Activated CD4-positive, alpha-beta T cell treated with anti-CD3 and anti-CD28 coated beads, Interleukin-2, amount 10 ng/mL, durations not matched to agents 24 days and 14 days (primary cell): ENCODE measurements at places on chromosomes 16 and 17. TPM values are rescaled to one million over a fixed set of nuclear protein-coding genes. Genes with fewer than 3 reads are reported as not detected.

Gene AXIN2
- total RNA-seq = 4.8 and 5.2 TPM in 2 replicates

Gene TAOK1
- 42.7 and 43.2 TPM in 2 replicates for total RNA-seq

Gene SLC26A11
- 4.3 and 6.2 TPM in 2 replicates for total RNA-seq

Gene PPP1R9B
- 90.1 and 91.3 TPM in 2 replicates for total RNA-seq

Gene AIPL1
- not detected in 2 replicates for total RNA-seq

Gene TMC5
- not detected in 2 replicates for total RNA-seq

Gene TPSD1
- not detected in 2 replicates for total RNA-seq

Gene PLEKHM1
- 34.3 and 37.0 TPM in 2 replicates for total RNA-seq

Gene LHX1
- total RNA-seq = 0.44 and 0.57 TPM in 2 replicates

Gene TRIM47
- 25.2 and 33.2 TPM in 2 replicates for total RNA-seq

Gene SSTR5
- total RNA-seq = not detected in 2 replicates

Gene MMP2
- total RNA-seq = not detected in 2 replicates

Gene TBC1D28
- total RNA-seq = not detected in 2 replicates

Gene TBC1D3H
- total RNA-seq = not detected in 2 replicates

GRCh38 chr17:78822552-78822951 is 18.1 kb downstream of the USP36 start:
- DNase-seq = no peak

- no peak for DNase-seq
These were observed 235.8 kb upstream of the NLRP1 start for GRCh38 chr17:5819921-5820685.

GRCh38 chr17:13346081-13346533 is 255.6 kb downstream of the HS3ST3A1 start:
- no peak for DNase-seq

- no peak for DNase-seq
These were observed 7.7 kb downstream of the GINS3 start for GRCh38 chr16:58399718-58400633.

DNA sequence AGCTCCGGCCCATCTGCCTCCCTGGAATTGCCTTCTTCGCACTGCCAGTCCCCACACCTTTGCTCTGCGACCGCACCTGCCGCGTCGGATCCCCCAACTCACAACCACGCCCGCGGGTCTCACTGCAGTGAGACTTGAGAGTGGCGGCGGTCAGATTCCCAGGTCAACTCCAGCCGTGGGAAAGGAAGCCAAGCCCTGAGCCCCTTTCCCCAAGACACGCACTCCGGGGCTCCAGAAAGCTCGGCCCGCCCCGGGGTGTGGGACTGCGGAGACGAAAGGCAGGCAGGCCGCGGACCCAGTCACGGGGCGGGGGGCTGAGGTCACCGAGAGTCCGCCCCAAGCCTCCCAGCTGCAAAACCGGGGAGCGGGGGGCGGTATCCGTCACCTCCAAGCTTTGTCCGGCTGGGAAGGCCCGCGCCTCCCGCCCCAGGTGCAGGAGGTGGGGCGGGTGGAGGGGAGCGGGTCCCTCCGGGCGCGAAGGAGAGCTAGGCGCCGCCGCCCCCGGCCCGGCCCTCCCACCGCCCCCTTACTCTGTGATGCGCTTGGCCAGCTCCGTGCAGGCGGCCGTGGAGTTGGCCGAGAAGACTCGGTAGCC is 615 bp downstream of the PRPSAP1 start:
- DNase-seq = peak; percentile 82

GRCh38 chr16:14635395-14636165 is 2.8 kb downstream of the BFAR start:
- no peak for DNase-seq

DNA sequence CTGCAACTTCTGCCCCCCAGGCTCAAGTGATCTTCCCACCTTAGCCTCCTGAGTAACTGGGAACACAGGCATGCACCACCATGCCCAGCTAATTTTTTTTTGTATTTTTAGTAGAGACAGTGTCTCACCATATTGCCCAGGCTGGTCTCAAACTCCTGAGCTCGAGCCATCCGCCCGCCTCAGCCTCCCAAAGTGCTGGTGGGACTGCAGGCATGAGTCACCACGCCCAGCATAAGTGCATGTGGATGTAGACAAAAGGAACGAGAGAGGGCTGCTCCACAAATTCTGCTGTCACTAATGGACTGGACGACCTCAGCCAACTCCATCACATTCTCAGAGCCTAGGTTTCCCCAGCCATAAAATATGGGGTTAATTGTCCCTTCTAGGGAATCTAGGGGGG is 7.7 kb upstream of the SP2 start:
- no peak for DNase-seq

DNA sequence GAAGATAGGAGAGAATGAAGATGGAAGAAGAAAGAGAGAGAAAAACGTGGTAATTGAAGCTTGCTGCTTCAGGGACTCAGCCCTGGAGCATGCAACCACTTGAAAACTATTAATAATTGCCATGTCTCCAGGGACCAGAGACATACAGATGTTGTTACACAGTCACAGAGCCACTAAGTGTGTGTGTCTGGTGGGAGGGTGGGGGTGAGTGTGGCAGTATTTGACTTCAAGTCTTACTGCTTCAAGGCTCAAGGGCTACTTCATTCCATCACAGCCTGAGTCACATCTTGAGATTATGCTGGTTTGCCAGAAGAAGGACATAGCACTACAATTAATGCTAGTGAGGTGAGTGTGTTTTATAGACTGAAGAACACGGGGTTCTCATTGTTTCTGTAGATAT is 202.2 kb downstream of the CDH8 start:
- no peak for DNase-seq

DNA sequence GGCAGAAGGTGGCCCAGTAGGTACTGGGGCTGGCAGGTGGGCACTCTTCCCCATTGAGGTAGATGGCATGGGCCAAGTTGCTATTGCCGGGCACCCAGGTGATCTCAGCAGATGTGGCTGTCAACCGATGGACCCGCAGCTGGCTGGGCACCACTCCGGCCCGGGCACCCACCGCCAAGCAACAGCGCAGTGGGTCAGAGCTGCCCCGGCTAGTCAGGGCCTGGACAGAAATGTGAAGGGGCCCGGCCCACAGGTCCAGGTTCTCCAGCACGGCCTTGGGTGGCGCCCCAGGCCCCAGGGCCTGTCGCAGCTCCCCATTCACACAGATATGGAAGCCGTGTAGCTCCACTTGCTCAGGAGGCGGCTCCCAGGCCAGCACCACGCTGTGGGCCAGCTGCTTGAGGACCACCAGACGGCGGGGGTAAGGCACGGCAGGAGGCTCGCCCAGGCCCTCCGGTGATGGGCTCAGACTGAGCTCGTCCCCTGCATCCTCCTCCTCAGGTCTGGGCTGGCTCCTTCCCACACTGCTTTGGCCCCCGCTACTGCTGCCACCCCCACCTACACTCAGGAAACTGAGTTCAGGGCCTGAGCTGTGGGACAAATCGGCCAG is 16.5 kb downstream of the TSPOAP1 start:
- peak; percentile 56 for DNase-seq

DNA sequence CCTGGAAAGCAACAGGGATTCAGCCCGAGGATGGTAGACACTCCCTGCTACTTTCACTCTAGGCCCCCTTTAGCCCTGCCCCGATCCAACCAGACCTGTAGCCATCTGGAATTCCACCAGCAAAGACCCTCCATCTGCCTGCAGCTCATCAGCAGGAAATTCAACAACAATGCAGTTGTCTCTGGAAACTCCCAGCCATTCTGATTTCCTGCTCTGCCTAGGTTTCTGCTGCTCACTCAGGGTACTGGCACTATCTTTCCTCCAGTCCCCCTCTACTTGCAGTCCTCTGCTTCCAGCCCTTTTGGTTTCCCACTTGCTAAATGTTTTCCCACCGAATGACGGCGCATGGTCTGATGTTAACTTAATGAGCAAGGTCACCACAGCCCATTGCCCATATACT is 2.7 kb upstream of the SP6 start:
- DNase-seq = no peak

GRCh38 chr17:65801513-65801912 is 240.1 kb upstream of the AXIN2 start:
- no peak for DNase-seq

DNA sequence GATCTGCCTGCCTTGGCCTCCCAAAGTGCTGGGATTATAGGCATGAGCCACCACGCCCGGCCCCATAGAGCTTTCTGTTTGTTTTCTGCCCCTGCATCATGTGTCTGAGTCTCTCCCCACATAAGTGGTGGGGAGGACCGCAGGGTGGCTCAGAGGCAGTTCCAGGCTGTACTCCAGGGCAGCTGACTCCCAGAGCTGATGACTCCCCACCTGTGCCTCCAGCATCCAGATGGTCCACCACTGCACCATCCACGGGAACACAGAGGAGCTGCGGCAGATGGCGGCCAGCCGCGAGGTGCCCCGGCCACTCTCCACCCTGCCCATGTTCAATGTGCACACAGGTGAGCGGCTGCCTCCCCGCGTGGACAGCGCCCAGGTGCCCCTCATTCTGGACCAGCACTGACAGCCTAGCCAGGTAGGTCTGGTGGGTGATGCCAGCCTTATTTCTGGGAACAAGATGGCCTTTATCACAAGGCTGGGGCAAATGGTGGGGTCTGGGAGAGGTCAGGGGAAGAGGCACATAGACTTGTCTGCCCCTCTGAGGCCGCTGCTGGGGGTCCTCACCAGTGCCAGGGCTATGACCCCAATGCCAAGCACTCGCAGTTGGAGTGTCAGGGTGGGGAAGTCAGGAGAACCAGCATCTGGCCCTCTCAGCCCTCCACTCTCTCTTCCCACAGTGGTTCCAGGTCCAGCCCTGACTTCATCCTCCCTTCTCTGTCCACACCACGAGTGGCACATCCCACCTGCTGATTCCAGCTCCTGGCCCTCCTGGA is 9.4 kb downstream of the SGCA start:
- no peak for DNase-seq

- DNase-seq = no peak
These were observed 10.4 kb downstream of the RAI1 start for GRCh38 chr17:17691468-17692263.

- DNase-seq = peak; percentile 82
These were observed 121.5 kb downstream of the STXBP4 start for GRCh38 chr17:55090079-55090492.

GRCh38 chr16:9248162-9248561 is 156.7 kb downstream of the HAPSTR1 start:
- DNase-seq = no peak

DNA sequence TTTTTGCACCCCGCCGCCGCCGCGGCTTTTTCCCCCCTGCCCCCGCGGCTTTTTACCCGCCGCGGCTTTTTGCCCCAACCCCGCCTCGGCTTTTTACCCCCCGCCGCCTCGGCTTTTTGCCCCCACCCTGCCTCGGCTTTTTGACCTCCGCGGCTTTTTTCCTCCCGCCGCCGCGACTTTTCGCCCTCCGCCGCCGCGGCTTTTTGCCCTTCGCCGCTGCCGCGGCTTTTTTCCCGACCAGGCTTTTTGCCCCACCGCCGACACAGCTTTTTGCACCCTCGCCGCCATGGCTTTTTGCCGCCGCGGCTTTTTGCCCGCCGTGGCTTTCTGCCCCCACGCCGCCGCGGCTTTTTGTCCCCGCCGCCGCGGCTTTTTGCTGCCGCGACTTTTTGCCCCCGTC is 137.0 kb upstream of the TP53TG3D start:
- DNase-seq = peak; percentile 55

GRCh38 chr16:47886631-47887415 is 269.0 kb downstream of the ABCC12 start:
- no peak for DNase-seq

DNA sequence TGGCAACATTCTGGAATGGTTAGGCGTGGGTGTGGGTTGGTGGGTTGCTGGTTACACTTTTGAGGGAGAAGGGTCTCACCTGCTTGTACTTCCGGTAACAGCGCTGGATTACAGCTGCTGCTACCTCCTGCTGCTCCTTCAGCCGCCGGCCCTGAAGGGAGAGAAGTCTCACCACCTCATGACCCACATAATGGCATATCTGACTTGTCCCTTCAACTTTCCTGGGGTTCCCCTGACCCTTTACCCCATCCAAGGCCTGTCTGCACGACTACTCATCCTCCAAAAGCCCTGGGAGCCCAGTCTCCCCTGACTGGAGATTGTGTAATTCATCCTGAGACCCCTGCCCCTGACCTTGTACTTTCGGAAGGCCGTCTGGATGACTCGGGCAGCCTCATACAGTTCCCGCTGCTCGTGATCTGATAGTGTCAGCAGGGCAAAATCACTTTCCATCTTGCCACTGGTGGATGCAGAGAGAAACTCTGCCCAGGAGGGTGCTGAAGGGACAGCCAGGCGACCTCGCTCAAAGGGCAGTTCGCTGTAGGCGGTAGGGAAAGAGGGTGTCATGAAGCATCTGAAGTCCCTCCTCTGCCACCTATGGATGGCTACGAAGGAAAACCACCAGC is 2.0 kb upstream of the SPAG7 start:
- DNase-seq = no peak

GRCh38 chr17:44374306-44375195 is 10.9 kb upstream of the FAM171A2 start:
- DNase-seq = no peak

DNA sequence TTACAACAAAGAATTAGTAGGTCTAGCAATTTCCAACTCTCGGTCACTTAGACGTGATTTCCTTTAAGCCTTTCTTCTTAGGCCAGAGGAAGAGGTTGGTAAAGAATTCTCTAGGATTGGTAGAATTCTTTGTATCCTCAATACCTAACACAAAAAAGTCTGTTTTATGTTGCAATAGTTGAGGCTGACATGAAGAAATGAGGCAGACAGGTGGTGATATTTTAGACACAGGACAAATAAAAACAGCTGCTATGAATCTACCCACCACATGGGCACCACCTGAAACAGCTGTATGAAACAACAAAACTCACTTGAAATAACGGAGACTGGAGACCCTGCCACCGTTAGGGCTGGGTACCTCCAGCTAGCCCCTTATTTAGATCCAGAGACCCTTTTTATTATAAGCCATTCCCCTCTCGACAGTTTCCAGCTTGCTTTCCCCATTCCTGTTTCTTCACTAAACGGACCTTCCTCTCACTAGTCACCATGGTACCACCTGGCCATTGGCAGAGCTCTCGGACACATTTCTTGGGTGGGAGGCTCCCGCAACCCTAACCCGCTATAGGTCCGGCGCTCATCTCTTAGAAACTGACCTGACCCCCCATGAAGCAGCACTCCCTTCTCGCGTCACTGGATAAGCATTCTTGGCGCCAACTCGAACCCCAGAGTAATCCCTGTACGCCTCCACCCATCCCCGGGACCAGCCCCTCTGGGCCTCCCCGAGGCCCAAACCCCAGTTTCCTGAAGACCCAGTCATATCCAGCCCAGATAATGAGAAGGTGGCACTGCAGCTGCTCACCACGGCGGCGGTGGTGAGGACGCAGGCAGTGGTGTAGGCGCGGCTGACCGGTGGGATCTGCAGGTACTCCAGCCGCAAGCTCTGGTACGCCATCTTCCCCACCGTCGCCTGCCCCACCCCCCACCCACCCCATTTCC is at the start of gene DERL2:
DERL2 (minus strand) TSS at position 909 of the 936 bp plus-strand sequence; CDS start at position 892, 17 bp downstream.
- DNase-seq = no peak

- no peak for DNase-seq
These were observed 34.5 kb downstream of the SDK2 start for GRCh38 chr17:73609758-73610157.

GRCh38 chr16:79970551-79971236 is 370.2 kb upstream of the MAF start:
- no peak for DNase-seq
